ENCODE measurements at places on chromosomes 3 and 15.

- DNase-seq: no peak
Measured at GRCh38 chr3:13881536-13882410, 1.9 kb upstream of the WNT7A start.

GRCh38 chr3:48370333-48370713 lies 1.7 kb upstream of the FBXW12 start:
- no peak for DNase-seq

GRCh38 chr3:10995871-10996270 lies 3.3 kb downstream of the SLC6A1 start:
- no peak for DNase-seq

- no peak for DNase-seq
Measured at GRCh38 chr15:54619180-54619579, 577.6 kb downstream of the RSL24D1 start.

- DNase-seq: no peak
Measured at GRCh38 chr3:110174908-110175307, 837.6 kb upstream of the DPPA4 start.
